Astrocyte of the hippocampus (primary cell): ENCODE measurements at places on chromosomes 4 and X.

- DNase-seq: peak; percentile 11
Measured at GRCh38 chr4:136246876-136247275, 1285.4 kb downstream of the PCDH18 start.

DNA sequence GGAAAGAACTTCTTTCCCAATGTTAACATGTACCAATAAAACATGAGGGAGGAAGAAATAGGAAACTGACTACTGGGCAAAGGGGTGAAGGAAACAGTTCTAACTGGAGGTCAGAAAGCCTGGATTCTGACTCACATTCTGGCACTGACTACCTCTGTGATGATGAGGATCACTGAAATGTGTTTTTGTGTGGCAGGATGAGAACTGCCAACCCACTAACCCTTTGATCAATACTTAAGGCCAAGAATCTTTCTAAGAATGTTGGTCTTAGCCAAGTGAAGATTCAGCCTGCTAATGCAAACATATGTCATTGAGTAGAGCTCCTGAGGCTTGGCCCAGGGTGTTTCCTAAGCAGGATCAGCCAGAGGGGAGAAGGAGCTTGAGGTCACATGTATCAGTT, 4.6 kb downstream of the ALAS2 start:
- DNase-seq: no peak

DNA sequence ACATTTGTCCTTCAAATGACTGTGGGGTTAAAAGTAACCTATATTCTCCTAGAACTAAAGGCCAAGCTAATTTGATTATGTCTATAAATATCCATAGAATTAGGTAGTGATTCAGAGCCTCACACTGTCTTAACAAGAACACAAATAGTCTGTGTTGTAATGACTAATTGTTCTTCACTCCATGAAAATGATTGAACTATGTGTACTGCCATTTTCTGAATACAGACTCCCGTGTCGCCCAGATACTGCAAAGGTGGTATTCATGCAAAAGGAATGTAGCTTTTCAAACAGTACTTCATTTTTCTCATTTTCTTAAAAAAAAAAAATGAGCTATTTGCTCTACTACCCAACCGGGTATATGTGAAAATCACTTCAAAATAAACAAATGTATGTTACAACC, 11.3 kb upstream of the PHKA2 start:
- peak; percentile 56 for DNase-seq

GRCh38 chr4:62168681-62169080, 968.6 kb downstream of the ADGRL3 start:
- DNase-seq: no peak

- no peak for DNase-seq
Measured at GRCh38 chr4:121273191-121273590, 107.6 kb downstream of the QRFPR start.

- no peak for DNase-seq
Measured at GRCh38 chr4:54784161-54784671, 126.5 kb downstream of the KIT start.

- no peak for DNase-seq
Measured at GRCh38 chr4:40800064-40800463, 50.3 kb downstream of the NSUN7 start.

GRCh38 chr4:127196655-127197352, 436.0 kb upstream of the INTU start:
- DNase-seq: no peak

DNA sequence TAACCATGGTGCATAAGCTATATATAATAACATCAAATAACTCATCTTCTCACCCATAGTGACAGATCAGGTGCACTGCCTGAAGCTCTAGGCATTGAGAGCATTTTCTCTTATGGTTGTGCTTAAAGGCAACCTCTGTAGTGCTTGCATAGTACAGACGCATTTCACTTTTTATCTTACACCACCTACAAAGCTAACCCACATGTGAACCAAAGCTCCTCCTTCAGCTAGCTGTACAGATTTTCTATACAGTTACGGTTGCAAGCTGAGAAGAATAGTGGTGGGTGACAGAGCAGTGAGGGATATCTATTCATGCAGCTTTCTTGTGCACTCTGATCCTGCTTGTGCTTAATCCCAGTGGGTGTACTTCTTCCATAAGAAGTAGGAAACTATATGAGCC, 1525.2 kb downstream of the STIM2 start:
- no peak for DNase-seq

GRCh38 chr4:87375719-87376291, 15.2 kb downstream of the HSD17B11 start:
- peak; percentile 74 for DNase-seq

- peak; percentile 33 for DNase-seq
Measured at GRCh38 chrX:68428431-68428830, 4.9 kb downstream of the OPHN1 start.
